ENCODE measurements at places on chromosomes 2 and 18. TPM values are rescaled to one million over a fixed set of nuclear protein-coding genes. Genes with fewer than 3 reads are reported as not detected.

The LCT gene
- total RNA-seq, result not detected

The CNDP1 gene
- total RNA-seq, result not detected

The CD207 gene
- 0.27 TPM for total RNA-seq

The MTERF4 gene
- 61.5 TPM for total RNA-seq

The EIPR1 gene
- 70.0 TPM for total RNA-seq

The NYAP2 gene
- total RNA-seq, result not detected

GRCh38 chr18:13606604-13607254 is 119.6 kb downstream of the FAM210A start:
- no peak overlapping the region for H3K27ac ChIP-seq
- H3K27me3 ChIP-seq, result no peaks in the 10 kb centered on the region
- no peaks in the 10 kb centered on the region for H3K4me1 ChIP-seq
- no peaks in the 10 kb centered on the region for H3K36me3 ChIP-seq
- DNase-seq, result no peak

DNA sequence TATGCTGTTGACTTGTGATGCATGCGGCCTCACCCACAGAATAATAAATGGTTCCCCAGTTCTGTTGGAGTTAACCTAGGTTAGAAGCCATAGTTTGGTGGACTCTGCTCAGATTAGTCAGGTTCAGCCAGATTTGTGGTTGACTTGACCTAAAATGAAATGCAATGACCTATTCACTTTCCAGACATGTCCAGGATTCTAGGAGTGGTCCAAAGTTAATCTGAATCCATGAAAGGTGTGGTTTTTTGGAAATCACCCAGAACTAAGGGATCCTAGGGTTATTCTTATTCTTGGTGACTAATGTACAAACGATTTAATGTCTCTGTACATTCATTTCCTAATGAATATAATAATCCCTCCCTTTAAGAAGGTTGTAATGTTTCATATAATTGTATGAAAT is 88.9 kb upstream of the RBBP8 start:
- peaks cover 4% of the 10 kb centered on the region for H3K27me3 ChIP-seq
- no peaks in the 10 kb centered on the region for H3K36me3 ChIP-seq
- H3K4me1 ChIP-seq, result no peaks in the 10 kb centered on the region
- H3K4me3 ChIP-seq, result no peak overlapping the region
- no peak for DNase-seq

DNA sequence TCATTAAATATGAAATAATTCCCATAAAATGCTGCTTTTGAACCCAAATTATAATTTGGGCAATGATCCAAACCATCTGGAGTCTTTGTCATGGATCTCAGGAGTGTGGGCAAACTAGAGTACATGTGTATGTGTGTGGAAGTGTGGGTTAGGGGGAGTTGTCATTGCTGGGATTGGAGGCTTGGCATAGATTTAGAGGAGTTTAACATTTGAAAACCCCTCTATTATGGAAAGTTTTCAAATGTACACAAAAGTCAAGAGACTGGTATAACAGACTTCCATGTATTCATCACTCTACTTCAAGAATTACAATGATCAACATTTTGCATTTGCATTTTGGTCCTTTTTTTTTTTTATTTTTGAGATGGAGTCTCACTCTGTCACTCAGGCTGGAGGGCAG is 159.1 kb downstream of the MEIS1 start:
- no peak overlapping the region for H3K4me3 ChIP-seq
- H3K27ac ChIP-seq, result no peak overlapping the region
- no peaks in the 10 kb centered on the region for H3K27me3 ChIP-seq
- H3K4me1 ChIP-seq, result no peaks in the 10 kb centered on the region
- no peaks in the 10 kb centered on the region for H3K36me3 ChIP-seq

DNA sequence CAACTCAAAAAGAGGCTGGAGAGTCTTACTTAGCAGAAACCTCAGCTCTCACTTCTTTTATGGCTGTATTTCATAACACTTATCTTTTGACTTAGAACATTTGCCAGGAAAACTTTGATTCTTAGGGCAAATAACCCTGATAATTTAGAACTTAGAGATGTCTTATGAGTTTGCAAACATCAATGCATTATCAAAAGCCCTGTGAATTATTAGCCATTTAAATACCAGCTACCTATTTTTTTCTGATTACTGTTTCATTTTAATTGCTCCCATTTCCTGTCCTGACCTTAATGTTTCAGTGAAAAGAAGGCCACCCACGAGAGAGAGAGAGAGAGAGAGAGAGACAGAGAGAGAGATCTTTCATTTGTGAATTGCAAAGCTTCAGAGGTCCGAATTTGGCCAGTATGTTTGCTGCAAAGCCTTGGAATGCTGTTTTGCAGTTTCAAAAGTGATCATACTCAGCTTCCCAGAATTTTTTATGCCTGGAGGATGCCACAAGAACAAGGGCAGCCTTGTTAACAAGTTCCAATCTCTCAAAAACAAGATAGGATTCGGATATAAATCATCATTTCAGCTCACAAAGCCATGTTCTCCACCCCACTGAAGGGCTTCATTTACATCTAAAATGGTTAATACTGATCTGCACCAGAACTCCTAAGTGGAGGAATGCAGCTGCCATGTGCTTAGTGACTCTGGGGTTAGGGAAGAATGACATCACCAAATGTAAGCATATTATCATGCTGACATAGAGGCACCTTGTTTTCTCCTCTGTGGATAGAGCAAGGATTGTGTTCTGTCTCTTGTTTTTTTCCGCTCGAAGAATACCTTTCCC is 478.2 kb downstream of the ARHGAP15 start:
- no peak for DNase-seq
- no peak overlapping the region for H3K4me3 ChIP-seq
- H3K27ac ChIP-seq, result no peak overlapping the region
- H3K36me3 ChIP-seq, result no peaks in the 10 kb centered on the region
- no peaks in the 10 kb centered on the region for H3K4me1 ChIP-seq

- H3K27me3 ChIP-seq, result peaks cover 6% of the 10 kb centered on the region
- H3K36me3 ChIP-seq, result no peaks in the 10 kb centered on the region
- peaks cover 9% of the 10 kb centered on the region for H3K4me1 ChIP-seq
- H3K4me3 ChIP-seq, result no peak overlapping the region
- H3K27ac ChIP-seq, result no peak overlapping the region
Measured at GRCh38 chr2:237879991-237880560, 20.7 kb downstream of the RAMP1 start.

- no peak overlapping the region for H3K4me3 ChIP-seq
- peaks cover 35% of the 10 kb centered on the region for H3K36me3 ChIP-seq
- no peaks in the 10 kb centered on the region for H3K4me1 ChIP-seq
- no peaks in the 10 kb centered on the region for H3K27me3 ChIP-seq
Measured at GRCh38 chr2:65017335-65017734, 28.1 kb downstream of the SLC1A4 start.

DNA sequence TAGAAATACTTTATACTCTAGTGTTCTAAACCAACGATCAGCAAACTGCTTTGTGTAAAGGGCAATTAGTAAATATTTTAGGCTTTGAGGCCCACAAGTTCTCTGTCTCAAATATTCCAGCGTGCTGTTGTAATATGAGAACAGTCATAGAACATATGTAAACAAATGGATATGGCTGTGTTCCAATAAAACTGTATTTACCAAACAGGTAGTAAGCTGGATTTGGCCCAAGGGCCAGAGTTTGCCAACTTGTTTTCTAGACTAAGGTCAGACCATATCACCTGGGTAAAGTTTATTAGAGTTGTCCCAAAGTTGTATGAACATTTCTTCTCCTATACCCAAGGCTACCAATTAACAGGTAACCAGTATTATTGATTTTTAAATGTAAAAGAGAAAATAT is 303.2 kb upstream of the MC4R start:
- no peak overlapping the region for H3K4me3 ChIP-seq
- no peak overlapping the region for H3K27ac ChIP-seq
- H3K27me3 ChIP-seq, result no peaks in the 10 kb centered on the region
- no peaks in the 10 kb centered on the region for H3K36me3 ChIP-seq

GRCh38 chr2:237199082-237199481 is 113.4 kb downstream of the COPS8 start:
- peaks cover 44% of the 10 kb centered on the region for H3K27me3 ChIP-seq
- no peaks in the 10 kb centered on the region for H3K36me3 ChIP-seq
- no peak overlapping the region for H3K4me3 ChIP-seq
- H3K27ac ChIP-seq, result no peak overlapping the region
- H3K4me1 ChIP-seq, result peaks cover 12% of the 10 kb centered on the region

DNA sequence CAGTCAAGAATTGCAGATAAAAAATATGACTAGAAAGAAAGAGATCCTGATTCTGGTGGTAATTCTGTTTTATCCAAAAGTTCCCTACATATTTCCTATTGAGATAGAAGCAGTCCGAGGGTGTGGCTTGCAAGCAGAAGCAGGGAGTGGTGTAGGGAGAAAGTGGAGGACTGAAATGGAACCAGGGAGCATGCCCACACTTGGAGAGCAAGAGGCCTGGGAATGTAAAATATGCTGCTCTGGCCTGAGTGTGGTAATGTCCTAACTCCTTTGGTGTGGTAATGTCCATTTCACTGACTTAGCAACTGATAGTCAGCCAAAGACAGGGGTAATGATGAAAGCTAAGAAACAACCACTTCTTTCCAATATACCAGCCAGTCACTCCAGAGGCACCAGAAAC is 30.1 kb upstream of the FMNL2 start:
- H3K4me1 ChIP-seq, result peaks cover 3% of the 10 kb centered on the region
- H3K27me3 ChIP-seq, result no peaks in the 10 kb centered on the region
- no peak overlapping the region for H3K27ac ChIP-seq
- DNase-seq, result no peak

GRCh38 chr18:49139766-49140165 is 189.0 kb upstream of the SMAD7 start:
- no peak for DNase-seq
- peaks cover 11% of the 10 kb centered on the region for H3K4me1 ChIP-seq
- H3K27me3 ChIP-seq, result no peaks in the 10 kb centered on the region
- no peaks in the 10 kb centered on the region for H3K36me3 ChIP-seq

GRCh38 chr2:174333017-174333371 is 1.8 kb upstream of the SP9 start:
- no peak for DNase-seq
- H3K27me3 ChIP-seq, result peaks cover 20% of the 10 kb centered on the region
- no peaks in the 10 kb centered on the region for H3K36me3 ChIP-seq
- H3K27ac ChIP-seq, result no peak overlapping the region
- peaks cover 60% of the 10 kb centered on the region for H3K4me1 ChIP-seq

GRCh38 chr2:101348883-101349282 is 38.4 kb downstream of the CREG2 start:
- no peak overlapping the region for H3K27ac ChIP-seq
- DNase-seq, result peak; percentile 67

GRCh38 chr2:6929196-6929819 is 12.1 kb downstream of the RNF144A start:
- H3K4me3 ChIP-seq, result no peak overlapping the region
- no peak for DNase-seq
- peaks cover 44% of the 10 kb centered on the region for H3K4me1 ChIP-seq
- no peaks in the 10 kb centered on the region for H3K36me3 ChIP-seq
- H3K27ac ChIP-seq, result no peak overlapping the region

DNA sequence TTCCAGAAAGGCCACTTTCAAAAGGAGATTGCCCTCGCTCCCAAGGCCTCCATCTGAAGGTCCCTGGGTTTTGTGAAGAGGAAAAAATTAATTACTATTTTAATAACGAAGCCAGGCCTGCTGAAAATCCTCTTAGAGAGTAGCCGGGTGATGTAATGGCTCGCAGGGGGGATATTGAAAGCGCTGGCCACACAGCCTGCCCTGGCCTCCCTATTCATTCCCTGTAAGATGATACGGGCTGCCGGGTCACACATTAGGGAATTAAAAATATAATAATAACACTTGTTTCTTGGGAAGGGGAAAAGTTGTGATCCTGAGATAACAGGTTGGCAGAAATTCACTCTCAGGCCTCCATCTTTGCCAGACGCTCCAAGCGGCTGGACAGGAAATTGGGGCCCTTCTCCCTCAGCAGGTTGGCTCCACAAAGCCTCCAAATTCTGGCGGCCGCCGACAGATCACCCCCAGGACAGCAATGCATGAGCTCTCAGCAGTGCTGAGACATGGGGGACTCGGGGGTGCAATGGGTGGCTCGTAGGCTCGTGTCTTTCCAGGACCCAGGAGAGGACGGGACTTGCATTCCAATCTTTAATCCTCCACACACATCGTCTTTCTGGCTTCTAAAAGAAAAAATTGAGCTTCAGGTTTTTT is 299.9 kb upstream of the SALL3 start:
- H3K4me1 ChIP-seq, result no peaks in the 10 kb centered on the region
- DNase-seq, result no peak
- no peak overlapping the region for H3K27ac ChIP-seq
- no peaks in the 10 kb centered on the region for H3K36me3 ChIP-seq
- peaks cover 4% of the 10 kb centered on the region for H3K27me3 ChIP-seq

DNA sequence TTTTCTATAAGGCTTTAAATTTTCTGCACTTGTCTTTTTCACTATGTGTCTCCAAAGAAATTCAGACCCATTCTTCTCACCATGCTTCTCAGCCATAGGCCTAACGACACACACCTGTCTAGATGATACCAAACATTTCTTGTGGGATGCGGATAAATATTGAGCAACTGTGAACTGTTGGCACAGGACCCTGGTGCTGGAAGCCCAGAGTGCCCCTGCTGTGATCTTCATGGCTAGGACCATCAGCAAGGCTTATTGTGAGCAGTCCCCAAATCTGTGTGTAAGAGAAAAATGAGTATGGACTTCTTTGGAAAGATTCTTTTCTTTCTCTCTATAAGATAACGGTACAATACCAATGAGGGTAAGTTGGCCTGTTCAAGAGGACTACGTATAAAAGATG is 54.1 kb upstream of the NCK2 start:
- no peak overlapping the region for H3K27ac ChIP-seq
- no peaks in the 10 kb centered on the region for H3K27me3 ChIP-seq
- no peak for DNase-seq
- no peaks in the 10 kb centered on the region for H3K36me3 ChIP-seq

DNA sequence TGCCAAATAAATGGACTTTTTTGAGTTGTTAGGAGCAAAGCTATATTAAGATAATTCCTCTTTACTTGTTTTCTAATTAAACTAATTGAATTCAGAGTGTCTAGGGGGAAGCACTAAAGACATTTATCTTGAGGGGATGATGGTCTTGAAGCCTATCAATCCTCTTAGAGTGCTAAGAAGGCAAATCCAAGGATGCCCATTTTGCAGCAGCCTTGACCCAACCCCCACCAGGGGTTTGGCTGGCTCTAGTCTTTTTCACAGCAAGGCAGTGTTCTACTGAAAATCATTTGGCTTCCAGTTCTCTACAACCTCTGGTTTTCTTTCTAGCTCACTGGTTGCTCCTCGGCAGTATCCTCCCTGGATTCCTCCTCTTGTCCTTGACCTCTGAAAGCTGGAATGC is 6.5 kb upstream of the RAX start:
- no peaks in the 10 kb centered on the region for H3K4me1 ChIP-seq
- H3K36me3 ChIP-seq, result no peaks in the 10 kb centered on the region
- H3K27me3 ChIP-seq, result no peaks in the 10 kb centered on the region

GRCh38 chr18:27652480-27653121 is 467.5 kb upstream of the CHST9 start:
- no peaks in the 10 kb centered on the region for H3K27me3 ChIP-seq
- H3K4me3 ChIP-seq, result no peak overlapping the region
- no peak overlapping the region for H3K27ac ChIP-seq
- no peaks in the 10 kb centered on the region for H3K36me3 ChIP-seq

DNA sequence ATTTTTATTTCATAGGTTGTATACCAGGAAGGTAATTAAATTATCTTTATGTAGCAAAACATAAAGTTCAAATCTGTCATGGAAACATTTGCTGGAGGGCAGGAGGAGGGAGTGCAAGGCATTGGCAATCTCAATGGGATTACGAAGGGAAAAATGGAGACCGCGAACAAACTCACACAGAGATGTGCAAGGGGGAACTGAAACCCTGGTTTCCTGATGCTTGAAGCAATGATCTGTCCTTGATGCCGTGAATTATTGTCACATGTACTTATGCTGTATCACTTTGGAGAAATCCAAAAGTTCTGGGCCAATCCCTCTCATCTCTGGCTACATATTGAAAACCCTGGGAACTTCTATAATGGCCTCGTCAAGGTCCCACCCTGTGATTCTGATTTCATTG is 65.0 kb upstream of the MFF start:
- no peaks in the 10 kb centered on the region for H3K4me1 ChIP-seq
- no peak overlapping the region for H3K27ac ChIP-seq
- no peak for DNase-seq
- H3K27me3 ChIP-seq, result no peaks in the 10 kb centered on the region
